Activated CD4-positive, CD25-positive, alpha-beta regulatory T cell treated with anti-CD3 and anti-CD28 coated beads, Interleukin-2, amount 50 U/mL, for 16 hours (primary cell): ENCODE measurements at places on chromosomes 11 and 22.
A peak's percentile ranks its signal among the peaks of the same experiment; 100 is the strongest.

GRCh38 chr11:10302744-10303557 lies 1.9 kb upstream of the ADM start:
- no peak for DNase-seq

GRCh38 chr11:110294509-110294908 lies 1.9 kb downstream of the RDX start:
- DNase-seq, result no peak

GRCh38 chr11:19079643-19080440 lies 19.3 kb upstream of the MRGPRX2 start:
- no peak for DNase-seq

- no peak for DNase-seq
Measured at GRCh38 chr11:86230179-86230804, 14.3 kb upstream of the EED start.

DNA sequence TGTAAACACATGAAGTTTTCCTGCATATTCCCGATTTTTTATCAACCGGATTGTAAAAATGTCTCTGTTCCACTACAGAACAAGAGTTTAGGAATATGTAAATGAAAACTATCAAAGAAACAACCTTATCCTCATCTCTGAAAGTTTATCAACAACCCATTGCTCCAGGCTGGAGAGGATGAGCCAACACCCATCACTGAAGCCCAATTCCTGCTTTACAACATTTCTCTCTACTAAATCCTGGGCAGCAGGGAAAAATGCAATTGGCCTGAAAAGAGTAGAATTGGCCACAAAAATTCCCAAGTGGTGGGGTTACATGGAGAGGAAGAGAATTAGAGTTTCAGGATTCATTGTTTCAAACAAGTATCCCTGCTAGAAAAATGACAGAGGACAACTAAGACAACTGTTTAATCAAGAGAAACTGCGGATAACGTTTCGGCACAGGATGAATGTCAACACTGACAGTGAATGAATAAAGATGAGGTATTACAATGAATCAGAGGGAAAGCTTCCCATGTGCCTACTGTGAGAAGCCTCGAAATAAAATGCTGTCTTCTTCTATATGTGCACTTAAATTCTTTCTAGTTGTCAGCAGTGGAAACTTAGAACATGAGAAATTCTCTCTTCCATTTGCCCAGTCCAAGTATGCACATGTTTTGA lies 317.3 kb upstream of the ANO3 start:
- DNase-seq, result no peak

DNA sequence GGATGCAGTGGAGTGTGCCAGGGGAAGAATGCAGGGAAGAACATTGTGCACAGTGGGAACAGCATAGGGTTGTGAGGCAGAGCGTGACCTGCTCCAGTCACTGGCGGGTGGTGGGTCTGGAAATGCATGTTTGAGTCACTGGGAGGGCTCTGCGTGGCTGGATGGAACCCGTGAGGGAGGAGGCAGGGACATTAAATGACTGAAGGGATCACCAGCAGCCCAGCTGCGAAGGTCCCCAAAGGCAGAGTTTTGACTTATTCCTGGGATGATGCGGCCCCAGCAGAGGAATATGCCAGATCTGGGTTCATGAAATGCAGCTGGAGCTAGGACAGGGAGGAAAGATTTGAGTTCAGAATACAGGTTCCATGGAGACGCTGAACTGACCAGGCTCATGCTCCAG lies 104.0 kb upstream of the FGF3 start:
- DNase-seq, result no peak

- peak; percentile 47 for DNase-seq
Measured at GRCh38 chr11:124875943-124876817, 10.9 kb downstream of the ROBO3 start.

- no peak for DNase-seq
Measured at GRCh38 chr11:82261367-82261766, 472.3 kb downstream of the FAM181B start.

DNA sequence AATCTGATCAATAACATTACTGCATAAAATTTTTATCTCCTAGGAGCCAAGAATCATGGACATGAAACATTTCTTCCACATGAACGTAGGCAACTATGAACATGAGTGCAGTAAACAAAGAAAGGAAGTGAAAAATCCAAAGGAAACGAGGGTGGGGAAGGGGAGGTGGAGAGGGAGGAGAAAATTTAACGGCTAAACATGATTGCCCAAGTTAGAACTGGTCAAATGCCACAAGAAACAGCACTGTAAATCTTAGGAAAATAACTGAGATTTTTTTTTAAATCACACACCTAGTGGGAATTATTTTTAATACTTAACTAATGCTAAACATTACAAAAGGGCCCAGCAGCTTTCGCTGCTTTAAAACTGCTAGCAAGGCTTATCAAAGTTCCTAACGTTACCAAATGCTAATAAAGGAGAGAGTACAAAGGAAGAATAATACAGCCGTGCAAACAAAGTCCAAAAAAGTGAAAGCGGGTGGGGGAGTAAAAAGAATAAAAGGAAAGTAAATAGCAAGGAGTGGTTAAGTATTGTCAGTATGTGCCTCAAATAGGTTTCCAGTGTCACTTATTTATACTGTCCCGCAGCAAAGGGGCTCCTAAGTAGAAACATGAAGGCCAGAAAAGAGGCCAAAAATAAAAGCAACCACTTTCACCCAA lies 13.7 kb downstream of the NARS2 start:
- no peak for DNase-seq

- DNase-seq, result no peak
Measured at GRCh38 chr11:12761029-12761428, 86.8 kb downstream of the TEAD1 start.

- DNase-seq, result no peak
Measured at GRCh38 chr11:120630122-120630521, 118.6 kb downstream of the GRIK4 start.

GRCh38 chr11:73475549-73476095 lies 99.4 kb downstream of the RELT start:
- no peak for DNase-seq

DNA sequence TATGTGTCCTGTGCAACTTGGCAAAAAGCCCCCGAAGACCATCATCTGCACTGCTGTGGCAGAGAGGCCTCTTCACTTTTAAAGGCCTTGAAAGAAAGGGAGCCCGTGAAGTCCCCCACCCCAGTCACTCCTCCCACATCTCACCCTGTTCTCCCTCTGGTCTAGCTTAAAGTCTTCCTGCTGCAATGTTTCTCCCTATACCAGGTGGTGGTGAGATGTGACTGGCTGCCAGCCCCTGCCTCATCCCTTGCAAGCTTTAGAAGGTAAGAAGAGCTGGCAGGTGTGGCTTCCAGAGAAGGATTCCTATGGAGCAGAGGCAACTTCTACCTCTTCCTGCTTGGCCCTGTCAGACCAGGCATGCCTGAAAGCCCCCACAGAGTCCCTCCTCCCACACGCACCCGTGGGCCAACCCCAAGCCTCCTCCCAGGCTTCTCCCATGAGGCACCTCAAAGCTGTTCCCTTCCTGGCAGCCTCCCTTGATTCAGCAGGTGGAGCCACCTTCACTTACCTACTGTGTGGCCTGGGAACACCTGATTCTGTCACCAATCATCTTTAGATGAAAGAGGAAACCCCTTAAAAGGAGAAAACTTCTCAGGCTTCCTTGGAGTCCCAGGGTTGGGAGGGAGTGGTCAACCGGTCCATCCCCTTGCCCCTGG lies 4.0 kb upstream of the TRIM29 start:
- no peak for DNase-seq

GRCh38 chr11:6572215-6572614 lies 31.2 kb downstream of the RRP8 start:
- DNase-seq, result no peak

GRCh38 chr11:97751405-97751804 lies 1269.3 kb upstream of the CNTN5 start:
- DNase-seq, result no peak

- no peak for DNase-seq
Measured at GRCh38 chr11:5767056-5767455, 13.0 kb downstream of the OR52N4 start.

DNA sequence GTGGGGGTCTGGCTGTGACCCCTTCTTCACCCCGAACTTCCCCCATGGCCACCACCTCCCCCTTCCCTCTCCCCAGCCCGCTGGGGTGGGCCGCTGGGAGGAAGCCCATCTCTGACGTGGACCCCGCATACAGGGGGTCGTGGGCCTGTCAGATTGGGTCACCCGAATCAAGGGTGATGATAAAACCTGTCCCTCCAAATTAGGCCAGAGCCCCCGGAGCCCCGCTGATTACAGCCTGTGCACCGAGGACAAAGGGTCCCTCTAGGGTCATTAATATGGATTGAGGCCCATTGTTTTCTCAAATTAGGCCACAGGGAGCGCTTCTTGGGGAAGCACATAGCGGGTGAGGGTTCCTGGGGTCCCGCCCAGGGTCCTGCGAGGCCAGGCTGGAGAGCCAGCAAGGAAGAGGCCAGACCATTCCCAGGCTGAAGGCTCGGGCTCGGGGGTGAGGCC lies 4.9 kb upstream of the LINC01488 start:
- DNase-seq, result no peak

GRCh38 chr11:134050541-134051383 lies 18.1 kb upstream of the JAM3 start:
- DNase-seq, result peak; percentile 43

GRCh38 chr11:44113018-44113417 lies 17.5 kb downstream of the EXT2 start:
- no peak for DNase-seq
